ENCODE measurements at places on chromosomes 5 and 9.
A peak's percentile ranks its signal among the peaks of the same experiment; 100 is the strongest.

GRCh38 chr5:171647904-171648260 is 137.7 kb upstream of the SMIM23 start:
- no peak for DNase-seq

DNA sequence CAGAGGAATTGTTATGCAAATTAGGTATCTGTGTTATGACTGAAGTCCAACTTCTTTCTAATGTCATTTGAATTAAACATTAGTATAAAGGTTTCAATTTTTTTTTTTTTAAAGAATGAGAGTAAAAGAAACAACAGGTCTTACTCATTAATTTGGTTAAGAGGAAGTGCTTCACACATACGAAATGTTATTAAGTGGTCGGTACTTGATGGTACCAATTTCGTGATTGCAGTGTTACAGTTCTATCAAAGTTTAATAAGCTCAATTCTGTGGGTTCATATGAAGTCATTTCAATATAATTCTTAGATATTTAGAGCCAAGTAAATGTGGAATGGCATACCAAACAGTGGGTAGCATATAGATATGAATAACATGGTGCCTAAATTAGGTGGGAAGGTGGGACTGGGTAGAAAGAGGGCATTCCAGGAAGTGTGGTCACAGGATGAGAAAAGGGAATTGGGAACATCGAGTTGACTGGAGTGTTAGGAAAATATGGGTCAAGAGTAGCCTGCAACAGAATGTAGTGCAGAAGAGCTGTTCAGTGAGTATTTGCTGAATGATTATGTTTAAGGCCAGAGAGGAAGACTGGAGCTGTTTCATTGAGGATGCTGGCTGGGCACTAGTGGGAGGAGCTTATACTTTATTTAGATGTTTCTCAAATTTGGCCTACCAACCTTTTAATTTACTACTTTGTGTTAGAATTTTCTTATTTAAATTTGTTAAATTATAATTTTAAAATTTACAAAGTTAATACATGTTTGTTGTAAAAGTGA is 34.1 kb upstream of the DHFR start:
- DNase-seq: no peak

DNA sequence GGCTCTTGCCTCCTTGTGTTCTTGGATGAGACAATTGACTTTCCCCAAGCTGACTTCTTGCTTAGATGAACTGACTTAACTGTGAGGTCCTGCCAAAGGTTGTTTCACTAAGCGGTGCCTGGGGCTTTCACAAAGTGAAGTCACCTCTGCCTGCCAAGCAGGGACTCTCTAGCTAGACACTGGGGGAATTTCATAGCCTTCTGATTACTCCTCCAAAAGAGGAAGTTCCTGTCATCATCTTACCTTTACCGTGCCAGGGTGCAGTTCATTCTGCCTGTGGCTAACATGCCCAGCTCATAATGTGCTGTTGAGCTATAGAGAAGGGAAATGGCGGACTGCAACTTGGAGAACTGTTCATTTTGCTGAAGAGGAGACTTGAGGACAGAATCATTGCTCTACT is 472.0 kb upstream of the WWC1 start:
- DNase-seq: no peak

DNA sequence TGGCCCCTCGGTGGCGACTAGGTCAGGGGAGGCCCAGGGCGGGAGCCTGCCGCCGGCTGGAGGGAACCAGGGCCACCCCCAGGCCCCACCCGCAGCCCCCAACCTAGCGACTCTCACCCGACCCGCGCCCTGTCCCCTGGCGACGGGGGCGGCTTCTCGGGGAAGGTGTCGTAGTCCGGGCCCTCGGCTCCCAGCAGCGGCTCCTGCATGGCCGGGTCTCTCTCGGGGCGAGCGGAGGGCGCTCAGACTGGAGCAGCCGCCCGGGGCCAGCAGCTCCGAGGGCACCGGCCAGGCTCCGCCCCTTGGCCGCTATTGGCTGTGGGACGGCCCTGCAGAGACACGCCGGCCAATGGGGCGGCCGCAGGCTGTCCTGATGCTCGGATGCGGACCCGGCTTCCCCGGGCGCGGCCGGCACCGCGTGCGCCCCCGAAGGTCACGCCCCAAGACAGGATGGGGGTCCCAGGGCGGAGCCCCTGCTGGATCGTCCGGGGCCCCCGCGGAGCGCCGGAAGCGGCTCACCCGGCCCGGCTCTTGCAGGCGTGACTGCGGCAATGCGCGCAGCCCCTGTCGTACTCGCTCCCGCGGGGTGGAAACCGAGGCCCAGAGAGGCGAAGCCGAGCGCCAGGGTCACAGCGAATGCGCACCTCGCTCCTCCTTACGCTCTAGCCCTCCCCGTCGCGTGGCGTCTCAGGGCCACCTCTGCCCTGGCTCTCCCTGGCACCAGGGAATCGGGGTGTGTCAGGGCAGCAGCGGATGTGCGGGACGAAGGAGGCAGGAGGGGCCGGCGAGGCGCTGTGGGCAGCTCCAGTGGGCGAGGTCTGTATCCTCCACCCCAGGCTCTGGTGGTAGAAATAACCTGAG is at the start of gene SLC2A6:
Gene SLC2A6 (minus strand): TSS at position 249 of the 861 bp plus-strand sequence. CDS start 40 bp downstream, at position 209.
- DNase-seq: peak; percentile 73

DNA sequence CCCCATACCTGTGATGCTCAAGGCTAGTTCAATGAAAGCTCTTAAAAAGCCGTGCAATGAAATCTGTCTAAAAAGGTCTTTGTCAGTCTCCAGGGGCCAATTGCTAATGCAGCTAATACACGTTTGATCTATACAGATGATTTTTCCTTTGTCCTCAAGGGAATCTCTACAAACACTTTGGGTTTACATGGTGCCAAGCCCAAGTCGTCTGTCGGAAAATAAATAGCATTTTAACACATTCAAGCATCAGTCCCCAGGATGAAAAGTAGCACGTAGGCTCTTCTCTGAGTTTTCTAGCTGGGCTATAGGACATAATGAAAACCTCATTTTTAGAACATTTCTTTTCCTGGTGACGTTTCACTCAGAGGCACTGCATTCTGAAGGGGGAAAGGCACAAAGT is 477.4 kb upstream of the WWC1 start:
- no peak for DNase-seq

DNA sequence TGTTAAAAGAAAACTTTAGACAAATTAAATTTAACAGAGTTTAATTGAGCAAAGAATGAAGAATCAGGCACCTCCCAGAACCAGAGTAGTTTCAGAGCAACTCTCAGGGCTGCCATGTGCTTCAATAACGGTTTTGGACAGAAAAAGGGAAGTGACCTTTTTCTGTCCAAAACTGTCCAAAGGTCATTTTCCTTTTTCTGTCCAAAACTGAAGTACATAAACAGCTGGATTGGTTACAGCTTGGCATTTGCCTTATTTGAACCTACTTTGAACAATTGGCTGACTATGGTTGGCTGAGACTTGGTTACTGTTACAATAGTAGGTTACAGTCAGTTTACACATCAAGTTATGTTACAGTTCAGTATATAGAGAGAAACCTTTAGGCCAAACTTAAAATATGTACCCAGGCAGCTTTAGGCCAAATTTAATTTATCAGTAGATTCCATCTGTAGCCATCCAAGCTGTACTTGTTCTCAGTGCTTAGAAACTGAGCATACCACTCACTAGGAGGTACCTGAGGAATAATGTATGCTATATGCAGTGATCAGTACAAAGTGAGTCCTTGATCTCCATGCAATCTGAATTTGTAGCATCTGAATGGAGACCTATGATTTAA is 44.0 kb downstream of the C9orf85 start:
- DNase-seq: no peak

- DNase-seq: no peak
These were observed 51.2 kb upstream of the ZNF608 start for GRCh38 chr5:124797665-124798087.

DNA sequence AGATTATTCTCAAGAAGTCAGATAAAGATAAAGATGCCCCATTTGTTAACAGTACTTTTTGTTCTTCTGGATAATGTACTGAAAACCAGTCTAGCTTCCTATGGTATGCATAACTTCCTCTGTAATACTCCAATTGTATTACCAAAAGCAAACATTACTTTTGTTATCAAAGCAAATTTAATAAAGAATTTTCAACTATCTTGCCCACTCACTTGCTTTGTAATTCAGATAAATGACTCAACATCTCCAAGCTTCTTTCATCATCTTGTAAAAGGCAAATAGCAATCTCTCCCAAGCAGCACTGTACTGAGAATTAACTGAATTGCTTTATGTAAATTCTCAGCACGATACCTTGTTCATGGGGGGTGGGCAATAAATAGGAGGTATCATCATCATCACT is 98.3 kb downstream of the NFIB start:
- DNase-seq: no peak

DNA sequence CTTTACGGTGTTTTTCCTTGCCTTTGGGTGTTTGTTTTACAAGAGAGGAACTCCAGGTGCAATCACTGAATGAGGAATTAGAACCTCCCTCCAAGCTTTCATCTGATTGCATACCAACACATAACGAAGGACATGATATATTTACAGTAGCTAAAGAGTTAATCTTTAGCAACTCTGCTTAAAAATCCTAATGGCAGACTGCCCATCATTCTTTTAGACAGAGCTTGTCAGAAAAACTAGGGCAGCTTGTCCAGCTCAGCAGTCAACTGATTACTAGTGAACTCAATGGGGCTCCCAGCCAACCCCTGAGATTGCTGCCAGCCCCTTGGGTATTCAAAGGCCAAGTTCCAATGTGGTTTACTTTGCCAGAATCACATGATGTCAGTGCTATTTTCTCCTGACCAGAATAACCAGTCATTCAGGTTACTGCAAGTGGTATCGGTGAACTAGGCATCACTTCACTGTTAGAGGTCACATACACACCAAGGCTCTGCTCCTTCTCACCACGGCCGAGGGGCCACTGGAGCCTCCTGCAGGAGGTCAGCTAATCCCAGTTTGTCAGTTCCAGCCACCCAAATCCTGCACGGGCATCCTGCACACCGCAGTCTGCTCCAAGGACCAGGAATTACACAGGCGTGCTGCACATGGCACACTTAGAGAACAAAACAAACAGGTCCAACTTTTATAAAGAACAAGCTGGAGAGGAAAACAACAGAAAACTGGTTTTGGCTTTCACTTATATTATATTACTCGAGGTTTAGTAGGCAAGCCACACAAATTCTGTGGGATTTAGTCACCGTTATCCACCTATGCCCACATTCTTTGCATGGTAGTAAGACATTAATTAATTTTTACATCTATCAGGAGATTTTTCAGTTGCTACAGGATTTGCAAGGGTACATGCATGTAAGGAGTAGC is 62.5 kb downstream of the NFIB start:
- DNase-seq: peak; percentile 74

DNA sequence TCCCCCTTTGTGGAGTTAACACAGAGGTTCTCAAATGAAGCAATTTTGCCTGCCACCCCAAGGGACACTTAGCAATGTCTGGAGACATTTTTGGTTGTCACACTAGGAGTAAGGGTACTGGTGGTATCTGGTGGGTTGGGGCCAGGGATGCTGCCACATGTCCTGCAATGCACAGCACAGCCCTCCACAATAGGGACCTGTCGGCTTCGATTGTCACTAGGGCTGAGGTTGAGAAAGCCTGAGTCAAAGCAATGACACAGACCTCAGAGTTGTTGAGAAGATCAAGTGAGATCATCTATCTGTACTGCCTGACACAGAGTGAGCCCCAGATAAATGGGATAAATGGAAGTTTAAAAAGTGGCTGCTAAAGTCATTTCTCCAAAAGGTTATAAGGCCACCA is 249.2 kb upstream of the KLF4 start:
- DNase-seq: peak; percentile 14
